ENCODE measurements at places on chromosomes 11 and 22. TPM values are rescaled to one million over a fixed set of nuclear protein-coding genes. Genes with fewer than 3 reads are reported as not detected.
A peak's percentile ranks its signal among the peaks of the same experiment; 100 is the strongest.

GRCh38 chr22:49735411-49735900 is 92.2 kb downstream of the BRD1 start:
- H3K36me3 ChIP-seq = no peaks in the 10 kb centered on the region
- H3K27ac ChIP-seq = no peak overlapping the region
- no peaks in the 10 kb centered on the region for H3K4me1 ChIP-seq
- H3K27me3 ChIP-seq = no peaks in the 10 kb centered on the region

- H3K36me3 ChIP-seq = no peaks in the 10 kb centered on the region
- no peaks in the 10 kb centered on the region for H3K4me1 ChIP-seq
- H3K27ac ChIP-seq = no peak overlapping the region
- H3K27me3 ChIP-seq = peaks cover 11% of the 10 kb centered on the region
- DNase-seq = peak; percentile 8
- H3K4me3 ChIP-seq = no peak overlapping the region
Measured at GRCh38 chr22:20654343-20655208, 119.3 kb upstream of the SERPIND1 start.

- no peak overlapping the region for H3K27ac ChIP-seq
- H3K4me3 ChIP-seq = no peak overlapping the region
- no peaks in the 10 kb centered on the region for H3K27me3 ChIP-seq
- no peaks in the 10 kb centered on the region for H3K36me3 ChIP-seq
- no peak for DNase-seq
Measured at GRCh38 chr11:127445476-127445875, 444.9 kb upstream of the KIRREL3 start.

GRCh38 chr11:73306069-73306841 is 1.8 kb upstream of the ARHGEF17 start:
- H3K4me3 ChIP-seq = no peak overlapping the region
- peaks cover 12% of the 10 kb centered on the region for H3K36me3 ChIP-seq
- H3K4me1 ChIP-seq = peaks cover 27% of the 10 kb centered on the region
- DNase-seq = peak; percentile 82

GRCh38 chr22:30121960-30122359 is 41.7 kb downstream of the HORMAD2 start:
- no peak overlapping the region for H3K4me3 ChIP-seq
- H3K4me1 ChIP-seq = peaks cover 4% of the 10 kb centered on the region
- no peak for DNase-seq
- no peaks in the 10 kb centered on the region for H3K36me3 ChIP-seq
- H3K27me3 ChIP-seq = no peaks in the 10 kb centered on the region

GRCh38 chr11:65262776-65263175 is 1.0 kb downstream of the POLA2 start:
- H3K4me1 ChIP-seq = peaks cover 12% of the 10 kb centered on the region
- no peaks in the 10 kb centered on the region for H3K27me3 ChIP-seq
- DNase-seq = no peak
- H3K27ac ChIP-seq = peak overlapping the region; percentile 85
- peak overlapping the region; percentile 83 for H3K4me3 ChIP-seq
- H3K36me3 ChIP-seq = peaks cover 17% of the 10 kb centered on the region

DNA sequence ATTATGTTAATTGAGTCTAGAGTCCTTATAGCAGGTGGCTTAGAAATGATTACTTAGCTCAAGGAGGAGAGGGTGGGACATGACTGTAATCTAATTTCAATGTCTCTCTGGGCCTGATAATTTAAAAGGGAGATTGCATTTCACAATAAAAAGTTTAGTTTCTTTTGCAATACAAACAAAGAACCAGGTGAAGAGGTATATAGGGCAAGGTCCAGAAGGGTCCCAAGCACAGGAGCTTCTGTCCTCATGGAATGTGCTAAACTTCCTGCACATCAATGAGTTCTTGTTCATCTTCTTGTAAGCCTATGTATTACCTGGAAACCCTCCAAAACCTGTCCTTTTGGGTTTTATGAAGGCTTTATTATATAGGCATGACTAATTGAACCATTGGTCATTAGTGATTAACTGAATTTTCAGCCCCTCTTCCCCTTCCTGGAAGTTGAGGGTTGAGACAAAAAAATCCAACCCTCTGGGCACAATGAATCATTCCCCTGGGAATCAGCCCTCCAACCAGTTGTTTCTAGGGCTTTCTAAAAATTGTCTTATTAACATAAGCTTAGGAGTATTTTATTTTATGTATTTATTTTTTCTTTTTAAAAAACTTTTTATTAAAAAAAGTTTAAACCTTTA is 37.6 kb downstream of the MS4A2 start:
- DNase-seq = no peak
- no peaks in the 10 kb centered on the region for H3K27me3 ChIP-seq
- no peak overlapping the region for H3K4me3 ChIP-seq

DNA sequence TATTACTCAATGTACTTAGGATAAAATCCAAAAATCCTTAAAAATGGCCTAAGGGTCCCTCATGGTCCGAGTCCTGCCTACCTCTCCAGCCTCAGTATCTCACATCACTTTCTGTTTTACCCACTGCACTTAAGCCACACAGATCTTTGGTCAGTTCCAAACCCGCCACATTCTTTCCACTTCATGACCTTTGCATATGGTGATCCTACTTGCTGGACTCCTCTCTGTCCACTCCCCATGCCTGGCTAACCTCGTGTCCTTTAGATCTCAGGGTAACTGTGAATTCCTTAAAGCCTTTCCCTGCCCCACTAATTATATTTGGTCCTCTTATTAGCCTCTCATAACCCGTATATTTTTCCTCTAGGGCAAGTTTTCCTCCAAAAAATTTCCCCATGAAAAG is 1.2 kb downstream of the NUP160 start:
- DNase-seq = no peak
- H3K27ac ChIP-seq = no peak overlapping the region
- peaks cover 25% of the 10 kb centered on the region for H3K4me1 ChIP-seq
- H3K36me3 ChIP-seq = peaks cover 26% of the 10 kb centered on the region
- H3K27me3 ChIP-seq = no peaks in the 10 kb centered on the region
- H3K4me3 ChIP-seq = peak overlapping the region; percentile 92

GRCh38 chr11:9943386-9944110 is 279.7 kb downstream of the SWAP70 start:
- peaks cover 16% of the 10 kb centered on the region for H3K4me1 ChIP-seq
- no peaks in the 10 kb centered on the region for H3K27me3 ChIP-seq
- peak overlapping the region; percentile 79 for H3K27ac ChIP-seq
- H3K4me3 ChIP-seq = no peak overlapping the region

- peaks cover 7% of the 10 kb centered on the region for H3K4me1 ChIP-seq
- no peak overlapping the region for H3K27ac ChIP-seq
- DNase-seq = peak; percentile 98
- H3K27me3 ChIP-seq = no peaks in the 10 kb centered on the region
- H3K4me3 ChIP-seq = no peak overlapping the region
Measured at GRCh38 chr11:47161134-47161854, 15.4 kb downstream of the ARFGAP2 start.

GRCh38 chr22:50608996-50609395 is 8.4 kb downstream of the MAPK8IP2 start:
- peak; percentile 78 for DNase-seq
- H3K4me3 ChIP-seq = no peak overlapping the region
- H3K27me3 ChIP-seq = peaks cover 7% of the 10 kb centered on the region
- no peaks in the 10 kb centered on the region for H3K36me3 ChIP-seq

DNA sequence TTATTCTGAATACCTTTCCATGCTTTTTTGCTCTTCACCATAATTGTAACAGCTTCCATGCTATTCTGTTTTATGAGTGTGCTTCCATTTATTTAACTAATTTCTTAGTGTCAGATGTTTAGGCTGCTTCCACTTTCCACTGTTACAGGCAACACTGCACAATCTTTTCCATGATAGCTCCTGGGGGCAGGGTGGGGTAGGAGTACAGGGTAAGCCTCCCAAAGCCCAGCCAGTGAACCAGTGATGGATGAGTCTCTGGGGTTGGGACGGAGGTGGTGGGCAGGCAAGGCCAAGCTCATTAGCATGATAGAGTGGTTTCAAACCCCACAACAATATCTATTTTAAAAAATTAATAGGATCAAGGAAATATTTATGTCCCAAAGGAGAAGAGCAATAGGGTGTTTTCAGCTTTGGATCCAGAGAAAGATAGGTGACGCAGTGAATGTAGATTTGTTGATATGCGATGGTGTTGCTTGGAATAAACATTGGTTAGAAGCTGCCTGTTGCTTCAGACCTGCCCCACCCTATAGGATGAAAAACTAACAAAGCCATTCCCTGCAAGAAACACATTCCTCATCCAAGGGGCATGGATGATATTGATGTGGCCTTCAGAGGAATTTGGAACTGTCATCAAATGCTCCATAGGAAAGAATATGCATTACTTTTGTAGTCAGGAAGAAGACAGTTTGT is 17.1 kb upstream of the ELF5 start:
- H3K4me3 ChIP-seq = no peak overlapping the region
- DNase-seq = no peak
- no peaks in the 10 kb centered on the region for H3K4me1 ChIP-seq
- H3K27ac ChIP-seq = no peak overlapping the region
- peaks cover 22% of the 10 kb centered on the region for H3K27me3 ChIP-seq

- DNase-seq = peak; percentile 88
- H3K4me1 ChIP-seq = peaks cover 27% of the 10 kb centered on the region
- H3K36me3 ChIP-seq = peaks cover 4% of the 10 kb centered on the region
- H3K27ac ChIP-seq = peak within 1 kb of the TSS; percentile 94
- peak within 1 kb of the TSS; percentile 79 for H3K4me3 ChIP-seq
Measured at GRCh38 chr11:120324932-120325810, at the start of gene TLCD5. Gene TLCD5, plus strand, starts transcription at chr11:120325299. Its CDS starts 2,143 bp downstream, at chr11:120327442.

GRCh38 chr11:68012843-68013610 is 2.9 kb downstream of the ALDH3B1 start:
- H3K4me3 ChIP-seq = no peak overlapping the region
- H3K36me3 ChIP-seq = no peaks in the 10 kb centered on the region
- peak; percentile 99 for DNase-seq
- no peaks in the 10 kb centered on the region for H3K27me3 ChIP-seq
- H3K27ac ChIP-seq = peak overlapping the region; percentile 82

DNA sequence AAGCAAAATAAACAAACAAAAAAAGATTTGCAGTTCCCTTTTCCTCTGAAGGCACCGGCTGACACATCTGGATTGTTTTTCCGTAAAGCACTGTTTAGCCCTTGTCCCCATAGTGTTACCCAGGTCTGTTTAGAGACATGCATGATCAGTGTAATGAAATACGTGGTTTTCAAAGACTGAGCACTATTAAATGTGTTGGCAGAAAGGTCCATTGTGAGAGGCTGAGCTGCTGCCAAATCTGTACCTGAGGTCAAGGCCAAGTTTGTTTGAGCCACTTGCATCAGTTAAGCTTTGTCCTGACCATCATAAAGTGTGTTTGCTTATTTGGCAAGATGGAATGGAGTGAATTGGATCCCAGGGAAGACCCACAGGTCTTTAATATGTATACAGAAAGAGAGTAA is 26.3 kb downstream of the CTR9 start:
- H3K27ac ChIP-seq = peak overlapping the region; percentile 93
- H3K4me1 ChIP-seq = peaks cover 22% of the 10 kb centered on the region
- no peak overlapping the region for H3K4me3 ChIP-seq
- peaks cover 45% of the 10 kb centered on the region for H3K36me3 ChIP-seq
- H3K27me3 ChIP-seq = no peaks in the 10 kb centered on the region
- DNase-seq = no peak

- no peak for DNase-seq
- no peaks in the 10 kb centered on the region for H3K4me1 ChIP-seq
- H3K27me3 ChIP-seq = no peaks in the 10 kb centered on the region
- no peaks in the 10 kb centered on the region for H3K36me3 ChIP-seq
- no peak overlapping the region for H3K4me3 ChIP-seq
Measured at GRCh38 chr11:102513869-102514268, 16.7 kb downstream of the MMP7 start.

DNA sequence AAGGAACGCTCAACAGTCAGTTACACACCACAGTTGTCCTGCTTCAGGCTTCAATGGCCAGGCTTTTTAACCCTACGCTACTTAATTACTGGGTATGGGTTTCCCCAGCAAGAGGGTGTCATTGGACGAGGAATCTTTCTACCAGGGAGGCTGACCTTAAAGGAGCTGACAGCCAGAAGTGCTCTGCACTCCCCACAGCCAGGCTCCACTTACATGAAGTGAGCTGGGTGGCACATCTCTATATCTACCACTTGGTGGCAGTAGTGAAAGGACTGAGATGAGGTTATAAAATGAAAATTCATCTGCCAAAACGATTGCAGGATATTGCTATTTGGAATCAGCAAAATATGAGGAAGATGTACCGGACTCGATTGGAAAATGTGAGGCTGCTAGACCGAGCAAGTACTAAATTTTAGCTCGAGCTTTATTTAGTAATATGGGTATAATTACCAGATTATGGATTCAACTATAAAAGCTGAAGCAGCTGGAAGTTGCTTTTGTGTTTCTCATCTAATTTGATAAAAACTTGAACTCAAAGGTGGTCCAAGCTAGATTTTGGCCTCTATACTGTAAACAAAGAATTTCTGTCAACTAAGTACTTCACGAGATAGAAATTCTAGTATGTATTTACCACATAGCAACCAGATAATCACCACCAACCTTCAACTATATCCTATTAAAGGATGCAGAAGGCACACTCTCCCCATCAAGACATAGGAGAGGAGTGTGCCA is 53.9 kb upstream of the CEP126 start:
- H3K27me3 ChIP-seq = no peaks in the 10 kb centered on the region
- no peak overlapping the region for H3K4me3 ChIP-seq
- no peak for DNase-seq

GRCh38 chr11:44899959-44900358 is 50.7 kb downstream of the TP53I11 start:
- H3K4me1 ChIP-seq = no peaks in the 10 kb centered on the region
- no peaks in the 10 kb centered on the region for H3K36me3 ChIP-seq
- peaks cover 13% of the 10 kb centered on the region for H3K27me3 ChIP-seq
- DNase-seq = peak; percentile 93
- no peak overlapping the region for H3K4me3 ChIP-seq

GRCh38 chr22:26185190-26185589 is 15.9 kb downstream of the SEZ6L start:
- no peak for DNase-seq
- H3K4me3 ChIP-seq = no peak overlapping the region
- H3K27ac ChIP-seq = no peak overlapping the region

GRCh38 chr11:19746086-19746485 is 33.4 kb downstream of the NAV2 start:
- no peak for DNase-seq
- no peak overlapping the region for H3K27ac ChIP-seq
- H3K27me3 ChIP-seq = no peaks in the 10 kb centered on the region

- no peak overlapping the region for H3K4me3 ChIP-seq
- no peak overlapping the region for H3K27ac ChIP-seq
- DNase-seq = peak; percentile 68
- no peaks in the 10 kb centered on the region for H3K4me1 ChIP-seq
- H3K36me3 ChIP-seq = no peaks in the 10 kb centered on the region
Measured at GRCh38 chr11:70900540-70900939, 351.8 kb downstream of the SHANK2 start.

GRCh38 chr11:119034813-119035212 is 4.1 kb upstream of the SLC37A4 start:
- H3K27ac ChIP-seq = no peak overlapping the region
- DNase-seq = no peak
- H3K4me1 ChIP-seq = peaks cover 4% of the 10 kb centered on the region
- H3K4me3 ChIP-seq = no peak overlapping the region
- H3K27me3 ChIP-seq = no peaks in the 10 kb centered on the region
- H3K36me3 ChIP-seq = no peaks in the 10 kb centered on the region

The OR5AS1 gene
- total RNA-seq = not detected

The BATF2 gene
- total RNA-seq = 0.29 TPM

The PTPRCAP gene
- 0.36 TPM for total RNA-seq

The HORMAD2 gene
- under 0.01 TPM for total RNA-seq

The DRD4 gene
- total RNA-seq = not detected

The ACR gene
- not detected for total RNA-seq
